WERI-Rb-1 (cell line): ENCODE measurements at places on chromosomes 3 and 15.

DNA sequence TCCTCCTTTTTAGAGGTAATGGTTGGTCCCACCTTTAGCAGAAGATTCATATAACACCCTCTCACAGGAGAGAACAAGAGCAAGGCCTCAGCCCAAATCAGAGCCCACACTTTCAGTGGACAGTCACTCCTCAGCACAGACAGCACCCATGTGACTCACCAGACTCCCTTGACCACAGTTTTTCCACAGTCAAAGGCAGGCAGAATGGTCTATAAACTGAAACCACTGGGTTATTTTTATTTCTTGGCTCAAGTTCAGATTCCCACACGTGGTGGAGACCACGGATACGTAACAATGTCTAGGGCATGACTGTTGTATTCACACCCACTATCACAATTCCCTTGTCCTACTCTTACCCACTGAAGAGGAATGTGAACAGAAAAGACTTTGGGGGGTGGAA lies 237.8 kb upstream of the UBE2E1 start:
- no peak for DNase-seq

DNA sequence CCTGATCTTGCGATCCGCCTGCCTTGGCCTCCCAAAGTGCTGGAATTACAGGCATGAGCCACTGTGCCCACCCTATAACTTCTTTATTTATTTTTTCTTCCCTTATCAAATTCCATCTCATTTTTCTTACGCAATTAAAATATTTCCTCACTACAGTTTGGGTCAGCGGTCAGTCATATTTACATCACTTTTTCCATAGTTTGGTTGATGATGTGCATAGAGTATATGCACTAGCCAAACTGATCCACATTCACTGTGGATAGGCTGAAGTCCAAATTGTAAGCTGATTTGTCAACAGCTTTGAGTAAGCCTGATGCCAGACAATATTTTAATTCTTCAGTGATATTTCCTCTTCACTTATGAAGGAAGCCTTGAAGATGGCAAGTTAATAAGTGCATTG lies 256.3 kb downstream of the TIGIT start:
- DNase-seq, result no peak

DNA sequence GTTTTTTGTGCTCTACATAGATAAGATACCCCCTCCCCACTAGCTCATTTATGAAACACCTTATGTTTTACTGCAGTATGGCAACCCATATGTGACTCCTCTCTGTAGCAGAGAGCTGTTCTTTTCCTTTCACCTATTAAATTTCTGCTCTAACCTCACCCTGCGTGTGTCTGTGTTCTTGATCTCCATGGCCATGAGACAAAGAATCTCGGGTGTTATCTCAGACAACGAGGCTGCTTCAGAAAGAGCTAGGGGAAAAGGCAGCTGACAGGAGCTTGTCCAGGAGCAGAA lies 18.0 kb downstream of the CCR8 start:
- no peak for DNase-seq

DNA sequence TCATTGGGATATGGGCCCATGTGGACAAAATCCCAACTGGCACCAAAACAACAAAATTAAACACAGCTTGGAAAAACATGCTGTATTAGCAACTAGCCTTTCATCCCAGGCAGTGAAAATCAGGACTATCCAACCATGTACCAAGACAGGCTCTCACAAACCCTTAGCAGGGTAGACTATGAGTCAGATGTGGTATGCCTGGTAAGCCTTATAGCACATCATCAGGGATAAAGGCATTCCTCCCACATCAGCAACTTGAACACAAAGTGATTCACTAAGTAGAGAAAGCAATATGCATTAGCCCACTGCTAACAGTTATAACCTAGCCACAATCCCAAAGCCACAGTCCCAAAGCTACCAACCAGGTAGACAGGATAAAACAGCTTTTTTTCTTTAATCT lies 8.0 kb downstream of the CEP152 start:
- DNase-seq, result peak; percentile 16

- no peak for DNase-seq
Measured at GRCh38 chr15:93244696-93245660, 156.0 kb upstream of the RGMA start.

DNA sequence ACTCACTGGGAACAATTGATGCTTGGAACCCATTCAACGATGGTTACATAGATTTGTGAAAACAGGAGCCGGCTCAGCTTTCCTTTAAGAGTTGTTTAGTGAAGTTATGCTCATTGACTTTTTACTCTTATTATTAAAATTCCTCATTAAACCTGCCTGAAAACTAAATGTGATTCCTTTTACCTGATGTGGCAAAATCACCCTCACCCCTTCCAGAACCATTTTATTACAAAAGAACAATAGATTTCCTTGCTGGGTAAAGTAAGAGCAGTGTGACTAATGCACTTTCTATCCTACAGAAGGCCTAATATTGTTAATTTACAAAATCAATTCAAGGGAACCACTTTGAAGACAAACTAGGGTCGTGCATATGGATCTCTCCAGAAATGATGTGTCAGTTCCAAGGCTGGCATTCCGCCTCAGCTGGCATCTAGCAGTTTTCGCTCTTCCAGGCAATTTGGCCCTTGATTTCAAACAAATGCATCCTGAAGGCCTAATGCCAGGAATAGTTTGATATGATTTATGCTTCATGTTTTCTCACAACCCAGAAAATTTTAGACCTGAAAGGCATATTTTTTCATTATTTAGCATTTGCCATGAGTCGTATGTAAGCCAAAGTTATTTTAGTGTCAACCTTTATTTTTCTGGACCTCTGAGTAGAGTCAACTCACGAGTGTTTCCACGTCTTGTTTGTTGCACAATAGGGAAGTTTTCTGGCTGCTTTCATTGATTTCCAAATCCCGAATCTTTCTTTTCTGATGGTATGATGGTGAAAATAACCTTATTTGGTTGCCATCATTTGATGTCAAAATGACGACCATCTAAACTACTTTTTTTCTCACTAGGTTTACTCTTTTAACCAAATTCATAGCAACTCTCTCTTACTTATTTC lies 447.8 kb downstream of the MECOM start:
- no peak for DNase-seq

GRCh38 chr3:196962108-196962929 lies 6.3 kb downstream of the PIGZ start:
- no peak for DNase-seq

- DNase-seq, result no peak
Measured at GRCh38 chr3:104436506-104436905, 930.2 kb upstream of the ALCAM start.

DNA sequence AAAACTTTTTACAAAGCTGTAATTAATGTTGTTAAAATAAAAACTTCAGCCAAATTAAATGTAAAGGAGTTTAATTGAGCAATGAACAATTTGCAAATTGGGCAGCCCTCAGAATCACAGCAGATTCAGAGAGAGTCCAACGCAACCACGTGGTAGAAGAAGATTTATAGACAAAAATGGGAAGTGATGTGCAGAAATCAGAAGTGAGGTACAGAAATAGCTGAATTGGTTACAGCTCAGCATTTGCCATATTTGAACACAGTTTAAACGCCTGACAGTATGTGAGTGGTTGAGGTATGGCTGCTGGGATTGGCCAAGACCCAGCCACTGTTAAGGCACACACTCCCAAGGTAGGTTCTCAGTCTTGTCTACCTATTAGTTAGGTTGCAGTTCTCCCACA lies 14.4 kb upstream of the PLA2G4D start:
- no peak for DNase-seq

DNA sequence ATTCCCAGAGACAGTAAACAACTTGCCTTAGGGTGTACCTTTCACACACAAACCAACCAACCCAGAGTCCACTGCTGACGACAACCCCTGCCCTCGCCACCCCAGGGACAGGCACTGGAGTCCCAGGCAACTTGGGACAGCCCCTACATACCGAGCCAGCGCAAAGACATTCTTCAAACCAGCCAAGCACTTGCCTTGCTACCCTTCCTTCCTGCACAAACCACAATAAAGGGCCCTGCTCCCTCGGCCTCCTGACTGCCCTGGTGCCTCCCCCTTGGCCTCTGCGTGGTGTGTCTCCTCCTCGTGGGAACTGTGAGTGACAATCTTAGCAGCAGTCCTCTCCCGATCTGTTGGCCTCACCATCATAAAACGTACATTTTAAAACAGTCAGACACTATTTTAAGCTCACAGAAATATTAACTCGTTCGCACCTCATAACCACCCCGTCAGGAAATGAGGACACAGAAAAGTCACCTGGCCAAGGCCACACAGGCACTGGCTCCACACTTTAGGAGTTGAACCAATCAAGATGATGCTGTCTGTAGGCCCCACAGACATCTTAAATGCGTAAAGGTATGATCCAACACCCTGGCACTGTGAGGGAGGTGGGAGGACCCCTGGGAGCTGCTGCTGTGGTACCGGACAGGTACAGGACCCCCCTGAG lies 113.8 kb downstream of the ADCY5 start:
- no peak for DNase-seq

- DNase-seq, result no peak
Measured at GRCh38 chr3:179093807-179094206, 22.2 kb upstream of the ZMAT3 start.
